DMS53 (cell line): ENCODE measurements at places on chromosomes 4 and X.

- DNase-seq, result no peak
Measured at GRCh38 chr4:24871210-24871609, 41.6 kb downstream of the CCDC149 start.

DNA sequence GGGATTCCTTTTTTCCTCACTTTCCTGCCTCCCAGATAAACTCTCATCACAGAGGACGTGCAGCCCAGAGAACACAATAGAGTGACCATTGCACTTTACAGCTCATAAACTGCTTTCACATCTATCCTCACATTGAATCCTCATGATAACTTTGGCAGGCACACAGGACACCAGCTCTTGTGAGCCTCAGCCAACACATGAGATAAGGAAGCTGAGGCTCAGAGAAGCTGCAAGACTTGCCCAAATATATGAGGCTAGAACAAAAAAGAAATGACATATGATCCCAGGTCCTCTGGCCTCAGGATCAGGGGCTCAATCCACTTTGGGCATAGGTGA, 85.0 kb upstream of the CPEB2 start:
- DNase-seq, result no peak

DNA sequence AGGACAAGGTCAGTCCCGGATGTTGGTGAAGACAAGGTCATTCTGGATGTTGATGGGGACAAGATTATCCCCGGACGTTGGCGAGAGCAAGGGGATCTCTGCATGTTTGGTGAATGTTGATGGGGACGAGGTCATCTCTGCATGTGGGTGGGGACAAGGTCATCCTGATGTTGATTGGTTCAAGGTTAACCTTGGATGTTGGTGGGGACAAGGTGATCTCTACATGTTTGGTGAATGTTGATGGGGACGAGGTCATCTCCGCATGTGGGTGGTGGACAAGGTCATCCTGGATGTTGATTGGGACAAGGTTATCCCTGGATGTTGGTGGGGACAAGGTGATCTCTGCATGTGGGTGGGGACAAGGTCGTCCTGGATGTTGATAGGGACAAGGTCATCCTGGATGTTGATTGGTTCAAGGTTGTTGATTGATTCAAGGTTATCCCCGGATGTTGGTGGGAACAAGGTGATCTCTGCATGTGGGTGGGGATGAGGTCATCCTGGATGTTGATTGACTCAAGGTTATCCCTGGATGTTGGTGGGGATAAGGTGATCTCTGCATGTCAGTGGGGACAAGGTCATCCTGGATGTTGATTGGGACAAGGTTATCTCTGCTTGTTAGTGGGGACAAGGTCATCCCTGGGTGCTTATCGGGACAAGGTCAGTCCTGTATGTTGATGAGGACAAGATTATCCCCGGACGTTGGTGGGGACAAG, 28.8 kb upstream of the PLCXD1 start:
- DNase-seq, result no peak

DNA sequence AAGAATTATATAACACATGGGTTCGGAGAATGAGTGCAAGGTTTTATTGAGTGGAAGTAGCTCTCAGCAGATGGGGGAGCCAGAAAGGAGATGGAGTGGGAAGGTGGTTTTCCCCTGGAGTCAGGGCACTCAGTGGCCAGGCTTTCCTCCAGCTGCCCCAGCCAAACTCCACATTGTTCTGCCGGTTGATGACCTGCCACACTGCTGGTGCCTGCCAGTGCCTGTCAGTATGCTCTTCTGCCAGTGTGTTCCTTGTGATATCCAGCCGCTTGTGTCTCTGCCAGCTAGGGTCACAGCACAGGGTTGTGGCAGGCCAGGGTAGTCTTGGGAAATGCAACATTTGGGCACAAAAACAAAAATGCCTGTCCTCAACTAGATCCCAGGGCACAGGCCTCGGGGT, 604.8 kb upstream of the TECRL start:
- no peak for DNase-seq

DNA sequence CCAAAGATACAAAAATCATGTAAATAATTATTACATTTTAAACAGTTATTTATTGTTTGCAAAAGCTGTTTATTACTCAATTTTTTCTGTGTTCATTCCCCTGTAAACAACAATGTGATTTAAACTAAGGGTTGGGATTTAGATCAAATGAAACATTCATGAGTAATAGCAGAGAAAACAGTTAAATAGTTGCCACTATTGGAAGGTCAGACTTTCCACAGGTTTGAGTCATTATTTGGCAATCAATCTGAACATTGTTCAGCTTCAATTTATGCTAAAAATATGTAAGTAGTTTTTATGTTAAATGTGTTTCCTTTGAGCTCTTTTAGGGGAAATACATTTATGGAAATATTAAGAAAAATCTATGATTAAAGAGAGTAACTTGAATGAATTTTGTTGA, 144.9 kb downstream of the STIM2 start:
- no peak for DNase-seq

DNA sequence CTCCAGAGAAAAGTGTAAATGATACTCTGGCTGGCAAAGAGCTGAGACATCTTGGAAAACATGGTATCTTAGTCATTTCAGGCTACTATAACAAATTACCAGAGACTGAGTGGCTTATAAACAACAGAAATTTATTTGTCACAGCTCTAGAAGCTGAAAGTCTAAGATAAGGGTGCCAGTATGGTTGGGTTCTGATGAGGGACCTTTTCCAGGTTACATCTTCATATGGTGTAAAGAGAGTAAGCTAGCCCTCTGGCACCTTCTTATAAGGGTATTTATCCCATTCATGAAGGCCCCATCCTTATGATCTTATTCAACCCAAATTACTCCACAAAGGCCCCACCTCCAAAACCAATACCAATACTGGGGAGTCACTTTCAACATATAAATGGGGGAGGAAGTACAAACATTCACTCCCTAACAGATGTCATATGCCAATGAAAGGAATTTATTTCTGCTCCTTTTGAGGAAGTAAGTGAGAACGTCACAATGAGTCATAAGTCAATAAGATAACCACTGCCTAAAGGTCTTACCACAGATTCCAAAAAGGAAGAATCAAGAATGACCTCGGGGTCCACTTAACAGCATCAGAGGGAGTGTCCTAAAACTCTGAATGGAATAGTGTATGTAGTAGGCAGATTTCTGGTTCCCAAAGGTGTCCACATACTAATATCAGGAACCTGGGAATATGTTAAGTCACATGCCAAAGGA, 246.6 kb downstream of the OPHN1 start:
- DNase-seq, result peak; percentile 9

DNA sequence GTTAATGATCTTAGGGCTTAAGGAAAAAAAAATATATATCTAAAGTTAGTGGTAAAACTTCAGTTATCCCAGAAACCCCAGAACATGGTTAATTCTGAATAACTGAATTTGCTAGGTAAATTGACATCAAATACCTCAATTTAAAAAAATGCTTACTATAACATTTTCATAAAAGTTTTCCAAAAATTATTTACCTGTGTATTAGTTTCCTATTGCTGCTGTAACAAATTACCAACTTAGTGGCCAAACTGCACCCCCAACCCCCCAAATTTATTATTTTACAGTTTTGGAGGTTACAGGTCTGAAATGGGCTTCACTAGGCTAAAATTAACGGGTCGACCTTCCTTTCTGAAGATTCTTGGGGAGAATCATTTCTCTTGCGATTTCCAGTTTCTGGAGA, 95.2 kb downstream of the PDLIM5 start:
- DNase-seq, result no peak

DNA sequence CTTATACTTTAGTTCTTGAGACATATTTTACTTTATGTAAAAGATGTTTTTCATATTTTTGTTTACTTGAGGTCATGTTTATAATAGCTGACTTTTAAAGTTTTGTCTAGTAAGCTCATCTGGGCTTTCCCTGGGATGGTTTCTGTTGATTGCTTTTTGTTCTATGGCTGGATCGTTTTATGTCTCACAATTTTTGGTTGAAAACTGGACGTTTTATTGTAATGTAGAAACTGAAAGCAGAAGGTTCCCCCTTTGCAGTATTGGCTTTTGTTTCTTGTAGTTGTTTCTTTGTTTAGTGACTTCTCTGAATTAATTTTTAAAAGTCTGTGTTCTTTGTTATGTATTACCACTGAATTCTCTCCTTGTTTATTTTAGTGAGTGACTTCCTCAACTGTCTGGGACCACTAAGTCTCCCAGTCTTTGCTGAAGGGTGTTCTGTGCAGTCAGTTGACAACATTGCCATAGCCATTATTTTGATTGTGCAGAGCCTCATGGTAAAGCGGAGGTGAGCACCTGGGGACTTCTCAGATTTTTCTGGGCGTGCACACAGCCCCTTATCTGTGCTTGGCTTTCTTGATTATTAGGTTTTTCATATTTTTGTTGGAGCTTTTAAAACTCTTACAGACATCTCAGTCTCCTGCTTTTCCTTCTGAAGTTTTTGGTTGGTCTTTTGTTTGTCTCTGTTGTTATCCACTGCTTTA, 31.0 kb downstream of the KDM6A start:
- no peak for DNase-seq

- no peak for DNase-seq
Measured at GRCh38 chr4:55082756-55083155, 42.6 kb downstream of the KDR start.

- no peak for DNase-seq
Measured at GRCh38 chr4:104930298-104930697, 216.4 kb upstream of the TET2 start.

- DNase-seq, result no peak
Measured at GRCh38 chrX:53188763-53189162, 36.2 kb downstream of the KDM5C start.
